ENCODE measurements at places on chromosomes 7 and 10. TPM values are rescaled to one million over a fixed set of nuclear protein-coding genes. Genes with fewer than 3 reads are reported as not detected.

DNAJC12 gene
- total RNA-seq = 8.5 TPM

DAGLB gene
- 10.6 TPM for total RNA-seq

ANKRD1 gene
- 25.6 TPM for total RNA-seq

MYL10 gene
- total RNA-seq = 14.8 TPM

TRIM24 gene
- total RNA-seq = 13.7 TPM

CCNY gene
- total RNA-seq = 48.0 TPM

DNA sequence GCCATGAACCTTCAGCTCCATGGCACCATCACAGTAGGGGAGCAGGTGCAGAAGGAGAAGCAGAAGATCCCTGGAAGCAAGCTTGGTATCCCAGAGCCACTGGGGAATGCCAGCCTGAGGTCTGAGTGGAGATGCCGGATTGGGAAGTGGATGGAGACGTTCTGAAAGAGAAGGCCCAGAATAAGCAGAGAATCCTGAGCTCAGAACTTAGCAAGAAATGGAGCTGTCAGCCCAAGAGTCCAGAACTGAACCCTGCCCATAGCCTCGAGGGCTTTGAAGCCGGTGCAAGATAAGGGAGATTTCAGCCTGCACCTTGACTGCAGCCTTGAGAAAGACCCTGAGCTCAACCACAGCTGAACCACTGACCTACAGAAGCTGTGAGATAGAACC is 13.9 kb upstream of the GDF10 start:
- H3K4me1 ChIP-seq = no peaks in the 10 kb centered on the region
- no peaks in the 10 kb centered on the region for H3K36me3 ChIP-seq
- no peak overlapping the region for H3K4me3 ChIP-seq
- no peak overlapping the region for H3K27ac ChIP-seq
- H3K27me3 ChIP-seq = peaks cover 16% of the 10 kb centered on the region
- no peak for DNase-seq

DNA sequence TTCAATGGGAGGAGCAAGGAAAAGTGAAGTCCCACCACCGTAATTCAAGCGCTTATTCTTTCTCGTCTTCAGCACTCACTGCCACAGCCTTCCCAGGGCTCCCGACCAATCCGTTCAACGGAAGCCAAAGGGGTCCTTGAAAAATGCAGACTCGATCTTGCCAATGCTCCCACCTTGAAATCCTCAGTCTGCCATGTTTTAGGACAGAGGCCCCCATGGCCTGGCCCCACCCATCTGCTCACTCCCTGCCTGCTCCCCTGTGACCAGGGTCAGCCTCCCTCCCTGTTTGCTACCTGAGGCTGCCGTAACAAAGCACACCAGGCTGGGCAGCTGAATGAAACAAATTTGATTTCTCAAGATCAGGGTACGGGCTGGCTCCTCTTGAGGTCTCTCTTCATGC is 3.0 kb upstream of the DNAAF5 start:
- no peaks in the 10 kb centered on the region for H3K36me3 ChIP-seq
- H3K27ac ChIP-seq = no peak overlapping the region
- no peak overlapping the region for H3K4me3 ChIP-seq
- no peaks in the 10 kb centered on the region for H3K27me3 ChIP-seq
- DNase-seq = no peak

DNA sequence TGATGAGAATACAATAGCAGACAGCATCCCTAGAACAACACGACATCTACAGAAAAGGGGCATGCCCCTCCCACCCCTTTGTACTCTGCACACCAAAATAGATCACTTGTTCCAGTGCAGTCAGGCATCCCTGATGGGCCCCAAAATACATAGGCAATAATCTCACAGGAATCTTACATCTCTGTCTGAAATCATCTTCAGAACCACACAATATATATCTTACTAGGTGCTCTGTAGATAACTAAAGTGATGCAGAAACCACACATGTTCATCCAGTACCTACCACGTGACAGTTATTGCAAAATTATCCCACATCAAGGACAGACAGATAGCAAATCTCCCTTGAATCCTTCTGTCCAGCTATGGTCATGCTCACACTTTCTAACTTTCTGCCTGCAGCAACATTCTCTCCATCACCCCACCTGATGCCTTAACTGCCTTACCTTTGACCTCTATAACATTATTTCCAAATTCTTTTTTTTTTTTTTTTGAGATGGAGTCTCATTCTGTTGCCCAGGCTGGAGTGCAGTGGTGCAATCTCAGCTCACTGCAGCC is 30.7 kb downstream of the ST8SIA6 start:
- H3K27ac ChIP-seq = no peak overlapping the region
- no peaks in the 10 kb centered on the region for H3K36me3 ChIP-seq
- H3K27me3 ChIP-seq = no peaks in the 10 kb centered on the region
- DNase-seq = no peak
- H3K4me3 ChIP-seq = no peak overlapping the region

DNA sequence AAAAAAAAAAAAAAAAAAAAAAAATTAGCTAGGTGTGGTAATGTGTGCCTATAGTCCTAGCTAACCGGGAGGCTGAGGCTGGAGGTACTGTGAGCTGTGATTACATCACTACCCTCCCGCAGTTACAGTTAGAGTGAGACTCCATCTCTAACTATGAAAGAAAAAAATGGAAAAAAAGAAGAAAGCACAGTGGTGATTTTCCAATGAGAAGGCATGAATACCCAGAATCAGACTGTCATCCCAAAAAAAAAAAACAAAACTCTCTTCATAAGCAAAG is 269.9 kb upstream of the MKLN1 start:
- no peak for DNase-seq
- H3K4me1 ChIP-seq = no peaks in the 10 kb centered on the region
- no peaks in the 10 kb centered on the region for H3K36me3 ChIP-seq
- H3K27ac ChIP-seq = peak overlapping the region; percentile 45

DNA sequence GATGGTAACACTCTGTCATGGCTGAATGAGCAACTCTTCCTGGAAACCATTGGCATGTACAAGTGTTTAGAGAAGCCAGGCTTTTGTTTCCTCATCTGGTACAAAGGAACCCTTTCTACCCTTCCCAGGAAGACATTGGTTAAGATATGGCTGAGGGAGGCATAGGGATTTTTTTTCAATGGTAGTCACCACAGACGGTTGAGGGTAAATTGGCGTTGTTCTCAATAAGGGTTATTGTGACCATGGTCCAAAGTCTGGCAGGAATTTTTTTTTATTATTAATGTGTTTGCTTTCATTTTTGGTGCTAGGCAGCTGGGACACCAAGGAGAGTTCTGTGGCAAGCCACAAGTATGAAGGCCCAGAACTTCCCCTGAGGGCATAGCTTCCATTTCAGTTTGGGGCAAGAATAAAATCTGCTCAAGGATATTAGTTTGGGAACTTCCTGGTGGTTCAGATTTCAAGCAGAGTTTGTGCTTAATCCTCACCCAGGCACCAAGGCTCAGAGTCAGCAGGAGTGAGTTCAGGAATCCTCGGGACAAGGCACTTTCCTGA is at the start of gene PLEKHS1:
Gene PLEKHS1, plus strand, starts transcription at position 502 of the 552 bp plus-strand sequence. CDS start 3,596 bp downstream, outside the sequence.
- H3K4me3 ChIP-seq = no peak within 1 kb of the TSS
- H3K27ac ChIP-seq = no peak within 1 kb of the TSS
- H3K36me3 ChIP-seq = no peaks in the 10 kb centered on the region
- H3K27me3 ChIP-seq = no peaks in the 10 kb centered on the region

- no peak overlapping the region for H3K27ac ChIP-seq
- peaks cover 31% of the 10 kb centered on the region for H3K4me1 ChIP-seq
- DNase-seq = no peak
- H3K36me3 ChIP-seq = no peaks in the 10 kb centered on the region
- H3K4me3 ChIP-seq = no peak overlapping the region
Measured at GRCh38 chr10:23070913-23071218, 24.5 kb upstream of the MSRB2 start.

Measured in muscle of leg (tissue), 16 donors.